Activated T-helper 1 cell treated with anti-CD3 and anti-CD28 coated beads, Interleukin-12 subunit alpha, Interleukin-12 subunit beta, Interleukin-2, Interleukin-4 antibody, amounts not matched to agents 30 ng/mL and 10 ng/mL and 1 ng/mL, durations not matched to agents 14 hours and 24 hours and 36 hours (primary cell): ENCODE measurements at places on chromosomes 5 and 9. TPM values are rescaled to one million over a fixed set of nuclear protein-coding genes. Genes with fewer than 3 reads are reported as not detected.

DNA sequence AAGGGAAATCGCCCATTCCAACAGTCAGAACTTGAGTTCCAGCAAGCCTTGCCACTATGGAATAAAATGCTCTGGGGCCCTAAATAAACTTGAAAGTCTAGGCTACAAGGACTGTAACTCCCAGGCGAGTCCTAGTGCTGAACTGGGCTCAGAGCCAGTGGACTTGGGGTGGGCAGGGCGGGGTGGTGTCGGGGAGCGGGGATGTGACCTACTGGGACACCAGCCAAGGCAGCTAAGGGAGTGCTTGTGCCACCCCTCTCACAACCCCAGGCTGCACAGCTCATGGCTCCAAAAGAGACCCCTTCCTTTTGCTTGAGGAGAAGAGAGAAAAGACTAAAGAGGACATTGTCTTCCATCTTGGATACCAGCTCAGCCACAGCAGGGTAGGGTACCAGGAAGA is 61.5 kb downstream of the MEIKIN start:
- no peak for DNase-seq

The MCCC2 gene
- 49.8 and 53.8 TPM in 2 replicates for total RNA-seq

DNA sequence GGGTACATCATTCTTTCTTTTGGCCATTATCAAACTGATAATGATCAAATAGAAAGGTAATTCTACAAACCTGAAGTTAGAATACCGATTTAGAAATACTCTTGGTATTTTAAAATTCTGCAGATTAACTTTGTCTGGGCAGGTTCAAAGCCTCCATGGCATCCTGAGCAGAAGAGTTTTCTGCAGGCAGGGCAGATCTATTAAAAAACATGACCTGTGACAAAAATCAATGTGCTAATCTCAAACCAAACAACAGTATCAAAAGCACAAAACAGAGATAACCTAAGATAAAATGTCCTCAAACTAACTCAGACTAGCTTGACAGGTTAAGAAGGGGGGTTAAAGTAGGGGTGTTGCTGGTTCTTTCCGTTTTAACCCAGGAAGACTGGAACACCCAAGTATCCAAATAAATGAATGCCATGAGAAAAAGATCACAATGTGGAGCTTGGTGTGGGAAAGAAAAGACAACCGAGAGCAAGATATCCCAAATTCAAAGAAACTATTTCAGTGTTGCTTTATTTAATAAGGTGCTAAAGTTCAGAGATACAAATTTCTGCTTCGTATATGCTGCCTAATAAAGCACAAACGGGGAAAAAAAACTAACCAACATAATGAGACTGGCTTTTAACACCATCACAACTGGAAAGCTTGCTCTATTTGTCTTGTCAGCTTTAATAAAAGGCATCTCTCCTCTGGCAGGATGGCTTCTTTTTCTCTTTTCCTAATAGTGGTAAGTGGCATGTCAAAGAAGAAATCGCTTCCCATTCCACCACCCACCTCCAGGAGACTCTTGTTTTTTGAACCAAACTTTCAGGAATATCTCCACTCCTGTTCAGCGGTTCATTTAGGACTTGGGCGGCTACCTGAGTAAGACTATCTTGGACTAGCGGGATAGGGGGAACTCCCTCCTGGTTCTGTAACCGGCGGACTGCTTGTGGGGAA is 2.3 kb downstream of the EFNA5 start:
- no peak for DNase-seq

The LCN1 gene
- not detected in 2 replicates for total RNA-seq

DNA sequence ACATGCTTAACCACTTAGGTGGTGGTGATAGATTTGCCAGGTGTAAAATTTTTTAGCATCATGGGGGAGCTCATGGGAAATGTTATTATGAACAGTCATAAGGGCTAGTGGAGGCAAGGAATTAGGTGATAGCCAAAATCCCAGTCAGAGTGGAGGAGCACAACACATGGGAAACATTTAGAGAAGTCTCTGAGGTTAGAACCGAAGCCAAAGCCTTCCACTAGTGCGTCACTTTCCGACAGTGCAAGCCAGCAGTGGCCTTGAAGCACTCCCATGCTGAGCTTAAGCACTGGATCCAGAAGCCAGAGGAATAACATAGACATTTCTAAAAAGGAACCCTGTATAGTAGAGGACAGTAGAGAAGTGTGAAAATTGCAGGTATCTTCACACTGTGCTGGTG is 101.5 kb upstream of the SNX2 start:
- no peak for DNase-seq

DNA sequence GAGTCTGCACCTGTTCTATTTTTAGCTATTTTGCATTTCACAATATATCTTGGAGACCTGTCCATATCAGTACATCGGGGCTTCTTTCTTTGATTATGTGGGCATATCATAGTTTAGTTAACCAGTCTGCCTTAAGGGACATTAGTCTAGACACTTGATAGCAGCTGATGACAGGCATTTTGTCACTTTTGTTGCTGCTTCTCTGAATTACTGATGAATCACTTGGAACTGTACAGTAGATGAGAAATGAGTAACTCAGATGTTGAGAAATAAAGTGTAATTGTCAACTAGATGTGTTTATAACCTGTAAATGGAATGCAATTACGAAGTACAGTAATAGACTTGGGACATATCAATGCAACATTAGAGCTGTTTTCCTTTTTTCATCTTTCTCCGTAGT is 7.1 kb downstream of the ZFP2 start:
- DNase-seq = no peak
